ENCODE measurements at places on chromosomes 16 and 17. TPM values are rescaled to one million over a fixed set of nuclear protein-coding genes. Genes with fewer than 3 reads are reported as not detected.

FOXL1 gene
- 0.10 TPM for polyA plus RNA-seq

DNA sequence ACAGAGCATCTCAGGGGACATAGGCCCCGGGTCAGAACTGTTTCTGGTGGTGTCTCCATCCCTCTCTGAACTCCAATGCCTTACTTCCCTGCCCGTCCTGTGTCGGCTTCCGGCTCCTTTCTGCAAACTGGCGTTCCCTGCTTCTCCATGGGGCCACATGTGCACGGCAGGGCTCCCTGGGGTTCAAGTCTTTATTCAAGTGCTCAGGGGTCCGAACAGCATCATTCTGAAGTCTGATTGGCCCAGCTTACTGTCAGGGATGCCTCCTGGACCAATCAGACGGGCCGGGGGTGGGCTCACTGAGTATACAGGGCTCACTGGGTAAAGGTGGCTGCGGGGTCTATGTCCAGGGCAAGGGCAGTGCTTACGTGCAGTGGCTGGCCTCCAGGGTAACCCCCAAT lies 17.1 kb downstream of the C16orf82 start:
- no peak for DNase-seq

RASL10B gene
- 0.30 TPM for polyA plus RNA-seq

KRT14 gene
- polyA plus RNA-seq = 29,603 TPM

DNA sequence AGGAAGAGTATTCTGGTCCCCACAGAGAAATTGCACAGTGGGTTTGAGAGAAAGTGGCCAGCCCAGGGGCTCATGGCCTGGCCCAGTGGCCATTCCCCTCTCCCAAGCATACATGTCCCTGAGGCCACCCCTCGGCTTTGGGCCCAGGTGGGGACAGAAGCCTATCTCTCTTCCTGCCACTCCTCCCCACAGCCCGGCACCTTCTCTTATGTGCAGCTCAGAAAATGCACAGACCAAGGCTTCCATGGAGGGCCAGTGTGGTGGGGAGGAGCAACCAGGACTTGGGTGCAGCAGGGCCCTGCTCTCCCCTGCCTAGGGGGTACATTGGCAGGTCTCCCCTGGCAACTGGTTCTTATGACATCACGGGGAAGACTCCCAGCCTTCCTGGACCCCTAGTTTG lies at the start of gene C16orf90:
Gene C16orf90, minus strand, starts transcription at position 314 of the 400 bp plus-strand sequence. Its CDS starts 68 bp downstream, at position 246.
- DNase-seq = no peak

MT1H gene
- 4.0 TPM for polyA plus RNA-seq

DNA sequence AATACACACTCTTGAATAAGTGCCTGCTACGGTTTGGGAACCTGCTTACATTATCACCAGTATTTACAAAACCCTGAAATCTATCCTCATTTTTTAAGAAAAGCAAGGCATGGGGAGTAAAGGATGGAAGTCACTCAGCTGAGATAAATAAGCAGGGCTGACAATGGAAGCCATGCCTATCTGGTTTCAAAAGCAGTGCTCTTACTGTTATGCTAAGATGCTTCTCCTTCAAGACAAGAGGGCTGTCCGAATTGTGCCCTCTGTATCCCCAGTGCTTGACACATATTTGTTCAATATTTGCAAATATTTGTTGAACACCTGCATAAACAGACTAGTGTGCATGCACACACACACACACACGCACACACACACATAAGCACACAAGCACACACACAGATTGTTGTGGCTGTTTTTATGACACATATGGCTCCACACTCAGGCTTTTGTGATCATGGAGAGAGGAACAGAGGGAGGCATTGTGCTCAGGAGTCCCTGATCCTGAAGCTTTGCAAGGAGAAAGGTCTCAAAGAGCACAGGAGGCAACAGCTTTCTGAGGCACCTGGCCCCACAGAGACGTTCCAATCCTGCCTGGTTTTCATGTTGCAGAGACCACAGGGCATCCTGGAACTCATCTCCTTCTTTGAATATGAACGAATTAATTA lies 401.6 kb upstream of the CDH11 start:
- DNase-seq = no peak

GRCh38 chr17:57625957-57626356 lies 119.1 kb downstream of the CCDC182 start:
- DNase-seq = no peak

GRCh38 chr16:56935201-56935600 lies 3.3 kb downstream of the HERPUD1 start:
- no peak for DNase-seq

- DNase-seq = no peak
Measured at GRCh38 chr17:73348018-73348828, 36.4 kb upstream of the CDC42EP4 start.

GRCh38 chr16:82594114-82594513 lies 32.7 kb upstream of the CDH13 start:
- no peak for DNase-seq

CRISPLD2 gene
- polyA plus RNA-seq = 1.3 TPM

DNA sequence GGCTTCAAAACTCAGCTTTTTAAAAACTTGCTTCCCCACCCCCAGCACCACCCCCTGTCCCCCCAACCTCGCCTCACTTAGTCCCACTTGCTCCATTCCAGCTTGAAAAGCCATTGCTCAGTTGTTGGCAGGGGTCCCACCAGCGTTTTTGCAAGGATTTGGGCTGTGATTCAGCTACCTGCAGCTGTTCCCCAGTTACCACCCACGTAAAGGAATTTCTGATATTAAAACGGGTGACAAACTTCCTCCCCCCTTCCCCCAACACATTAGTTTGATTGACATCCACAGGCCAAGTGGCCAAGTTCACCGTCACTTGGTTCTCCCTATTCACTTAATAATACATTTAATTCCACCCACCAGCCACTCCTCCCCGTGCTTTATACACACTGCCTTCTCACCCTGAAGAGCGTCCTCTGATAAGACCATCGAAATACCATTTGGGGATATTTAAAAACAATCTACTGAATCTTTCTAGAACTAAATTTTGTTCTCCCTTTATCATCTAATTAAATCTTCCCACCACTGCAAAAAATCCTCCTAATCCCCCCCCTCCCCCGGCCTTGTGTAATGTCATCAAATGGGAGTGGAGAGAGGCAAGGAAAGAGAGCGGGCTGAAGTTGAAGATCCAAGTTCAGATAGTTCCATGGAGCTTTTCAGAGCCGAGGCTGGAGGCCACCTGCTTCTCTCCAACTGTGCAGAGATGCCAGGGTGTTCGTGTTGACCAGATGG lies 55.1 kb downstream of the SOX9 start:
- DNase-seq = no peak

GRCh38 chr16:10067406-10067805 lies 114.8 kb downstream of the GRIN2A start:
- DNase-seq = no peak

ARMC7 gene
- 6.0 TPM for polyA plus RNA-seq

- DNase-seq = no peak
Measured at GRCh38 chr16:7257016-7257415, 75.6 kb upstream of the RBFOX1 start.

GRCh38 chr17:19705201-19705600 lies 11.2 kb downstream of the SLC47A2 start:
- no peak for DNase-seq

DNA sequence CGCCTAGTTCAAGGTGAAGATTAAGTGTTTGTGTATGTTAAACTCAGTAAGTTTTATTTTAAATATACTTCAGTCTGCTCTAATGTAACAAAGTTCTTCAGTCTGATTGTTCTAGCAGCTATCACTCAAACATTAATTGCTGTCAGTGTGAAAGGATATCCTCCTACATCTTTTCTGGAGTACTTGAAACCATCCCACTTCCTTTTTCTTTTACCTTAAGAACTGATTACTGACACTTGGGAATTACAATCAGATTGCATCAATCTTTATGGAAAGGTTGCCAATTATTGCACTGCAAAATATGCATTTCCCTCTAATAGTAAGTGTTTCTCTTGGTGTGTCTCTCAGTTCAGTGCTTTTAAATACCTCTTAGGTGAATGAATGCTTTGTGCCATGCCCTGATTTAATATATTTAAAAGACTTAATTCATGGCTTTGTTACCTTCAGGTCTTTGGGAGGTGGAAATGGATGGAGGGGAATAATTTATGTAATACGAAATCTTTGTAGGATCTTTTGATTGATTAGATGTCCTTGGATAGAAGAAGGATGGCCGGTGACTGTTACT lies 16.6 kb downstream of the MRTFB start:
- no peak for DNase-seq

DNA sequence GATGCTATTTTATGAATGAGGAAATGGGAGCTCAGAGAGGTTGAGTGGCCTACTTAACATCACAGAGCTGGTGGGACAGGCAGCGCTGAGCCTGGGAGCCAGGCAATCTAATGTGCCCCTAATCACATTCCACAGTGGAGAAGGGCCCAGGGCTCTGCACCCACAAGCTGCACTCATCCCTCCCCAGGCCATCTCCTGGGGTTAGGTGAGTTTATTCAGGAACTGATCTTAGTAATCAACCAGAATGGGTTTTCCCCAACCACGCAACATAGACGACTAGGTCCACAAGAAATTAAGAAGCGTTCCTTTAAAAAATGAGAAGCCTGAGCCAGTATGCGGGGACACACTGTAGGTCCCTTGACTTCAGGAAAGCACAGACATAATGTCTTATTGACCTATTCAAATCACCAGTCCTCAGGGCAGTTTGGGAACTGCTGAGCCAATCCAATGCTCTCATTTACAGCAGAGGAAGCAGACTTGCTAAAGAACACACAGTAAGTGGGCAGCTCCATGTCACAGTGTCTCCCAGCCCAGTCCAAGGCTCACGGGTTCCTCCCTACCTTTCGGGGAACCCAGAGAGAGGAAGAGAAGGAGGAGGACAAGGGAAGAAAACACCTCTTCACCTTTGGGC lies 2.3 kb downstream of the MPP3 start:
- no peak for DNase-seq

GRCh38 chr17:82449131-82449882 lies 1.2 kb downstream of the CYBC1 start:
- no peak for DNase-seq

CASKIN2 gene
- polyA plus RNA-seq = 3.7 TPM

GRCh38 chr17:73455050-73455687 lies 143.4 kb upstream of the CDC42EP4 start:
- DNase-seq = no peak

DNA sequence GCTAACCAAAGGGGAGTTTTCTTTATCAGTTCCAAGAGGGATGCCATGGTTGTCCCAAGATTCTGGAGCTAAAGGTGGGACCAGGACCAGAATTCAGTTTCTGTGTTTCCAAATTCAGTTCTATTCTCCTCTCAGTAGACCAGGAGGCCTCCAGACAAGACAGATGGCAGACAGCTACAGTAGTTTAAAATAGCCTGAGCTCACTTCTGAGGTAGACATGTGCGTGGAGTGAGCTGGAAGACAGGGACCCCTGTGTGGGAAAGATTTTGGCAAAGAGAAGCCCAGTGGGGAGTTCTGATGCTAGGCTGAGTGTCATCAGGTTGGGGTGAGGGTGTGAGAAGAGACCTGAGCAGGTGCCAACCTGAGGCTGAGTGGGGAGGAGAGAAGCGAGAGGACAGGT lies 95.4 kb downstream of the PRKCB start:
- DNase-seq = no peak

GRCh38 chr17:15048933-15049794 lies 216.0 kb downstream of the PMP22 start:
- no peak for DNase-seq

- no peak for DNase-seq
Measured at GRCh38 chr16:78654929-78655328, 555.5 kb downstream of the WWOX start.

- DNase-seq = no peak
Measured at GRCh38 chr17:58156839-58157803, 8.9 kb downstream of the OR4D1 start.

DNA sequence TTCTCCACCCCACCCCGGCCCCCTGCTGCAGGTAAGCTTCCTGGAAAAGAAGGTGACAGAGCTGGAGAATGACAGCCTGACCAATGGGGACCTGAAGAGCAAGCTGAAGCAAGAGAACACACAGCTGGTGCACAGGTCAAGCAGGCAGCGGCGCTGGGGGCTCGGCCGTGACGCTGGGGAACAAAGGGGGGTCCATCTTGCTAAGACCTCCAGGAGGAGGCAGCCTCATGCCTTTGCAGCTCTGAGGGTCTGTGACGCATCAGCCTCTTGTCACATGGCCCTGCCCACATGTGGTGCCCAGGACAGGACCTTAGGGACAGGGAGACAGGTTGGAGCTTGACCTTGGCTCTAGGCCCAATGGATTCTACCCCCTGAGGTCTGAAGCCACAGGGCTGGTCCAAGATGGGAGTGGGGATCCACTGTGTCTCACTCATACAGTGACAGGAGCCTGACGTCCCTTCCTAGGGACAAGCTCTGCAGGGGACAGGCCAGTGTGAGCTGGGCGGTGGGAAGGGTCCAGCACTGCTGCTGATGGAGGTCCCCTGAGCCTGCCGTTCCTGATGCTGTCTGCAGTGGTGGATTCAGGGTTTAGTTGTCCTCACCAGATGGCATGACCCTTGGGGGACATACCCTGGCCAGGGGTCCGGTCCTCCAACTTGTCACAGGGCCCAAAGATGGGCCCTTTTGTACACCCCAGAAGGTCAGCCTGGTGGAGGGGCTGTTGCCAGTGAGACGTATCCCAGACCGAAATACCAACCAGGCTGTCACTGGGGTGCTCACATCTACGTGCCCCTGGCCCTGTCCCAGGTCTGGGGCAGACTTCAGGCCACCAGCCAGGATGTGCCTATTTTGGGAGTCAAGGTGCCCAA lies 132.6 kb downstream of the RAB11FIP4 start:
- no peak for DNase-seq

- DNase-seq = no peak
Measured at GRCh38 chr17:59858167-59858816, 34.5 kb downstream of the TUBD1 start.

- no peak for DNase-seq
Measured at GRCh38 chr17:49100601-49101000, 32.0 kb upstream of the B4GALNT2 start.

- DNase-seq = no peak
Measured at GRCh38 chr17:58330997-58331814, 2.6 kb upstream of the TSPOAP1 start.

RASD1 gene
- 1.1 TPM for polyA plus RNA-seq

HBA2 gene
- polyA plus RNA-seq = not detected

MYO15A gene
- polyA plus RNA-seq = 0.53 TPM

- no peak for DNase-seq
Measured at GRCh38 chr16:66512272-66513110, 37.4 kb downstream of the TK2 start.

GFER gene
- polyA plus RNA-seq = 13.4 TPM

TMEM235 gene
- polyA plus RNA-seq = not detected

DNAH2 gene
- 0.13 TPM for polyA plus RNA-seq

TBC1D3I gene
- 0.03 TPM for polyA plus RNA-seq

GRCh38 chr17:8417806-8418205 lies 17.9 kb upstream of the NDEL1 start:
- DNase-seq = no peak

CA7 gene
- polyA plus RNA-seq = not detected

PRR14 gene
- 4.8 TPM for polyA plus RNA-seq

UBB gene
- polyA plus RNA-seq = 533 TPM
